ENCODE measurements at places on chromosomes 13 and 19.
A peak's percentile ranks its signal among the peaks of the same experiment; 100 is the strongest.

DNA sequence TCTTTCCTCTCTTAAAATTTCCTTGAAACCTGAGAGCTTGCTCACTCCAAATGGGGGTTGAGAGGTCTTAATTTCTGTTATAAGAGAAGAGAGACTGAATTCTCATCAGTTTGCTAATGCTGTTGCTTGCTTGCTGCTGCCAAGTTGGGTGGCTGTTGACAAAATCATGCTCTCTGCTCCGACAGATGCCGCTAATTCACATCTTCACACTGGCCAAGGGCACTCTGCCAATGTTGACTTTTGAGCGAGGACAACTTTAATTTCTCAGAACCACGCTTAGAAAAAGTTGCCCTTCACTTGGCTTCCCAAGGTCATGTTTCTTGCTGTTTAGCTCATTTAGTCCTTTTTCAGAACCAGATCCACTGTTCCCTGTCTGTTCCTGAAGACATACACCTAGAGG lies 402.9 kb downstream of the HS6ST3 start:
- DNase-seq = no peak

DNA sequence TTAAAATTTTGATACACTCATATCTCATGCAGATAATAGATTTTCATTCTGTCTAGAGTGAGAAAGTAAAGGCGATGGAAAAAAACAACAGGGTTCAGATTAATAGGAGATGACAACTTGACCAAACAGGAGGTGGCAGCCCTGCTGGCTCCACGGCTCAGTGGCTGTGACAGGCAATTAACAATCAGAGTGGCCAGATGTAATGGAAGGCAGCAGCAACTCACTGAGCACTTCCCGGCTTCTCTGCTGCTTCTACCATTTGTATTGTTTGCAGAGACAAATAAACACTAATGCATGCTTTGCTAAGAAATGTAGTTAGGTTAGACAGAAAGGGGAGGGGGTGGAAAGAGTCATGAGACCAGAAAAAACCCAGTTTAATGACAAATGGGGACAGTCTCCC lies 473.0 kb upstream of the SLC10A2 start:
- DNase-seq = no peak

DNA sequence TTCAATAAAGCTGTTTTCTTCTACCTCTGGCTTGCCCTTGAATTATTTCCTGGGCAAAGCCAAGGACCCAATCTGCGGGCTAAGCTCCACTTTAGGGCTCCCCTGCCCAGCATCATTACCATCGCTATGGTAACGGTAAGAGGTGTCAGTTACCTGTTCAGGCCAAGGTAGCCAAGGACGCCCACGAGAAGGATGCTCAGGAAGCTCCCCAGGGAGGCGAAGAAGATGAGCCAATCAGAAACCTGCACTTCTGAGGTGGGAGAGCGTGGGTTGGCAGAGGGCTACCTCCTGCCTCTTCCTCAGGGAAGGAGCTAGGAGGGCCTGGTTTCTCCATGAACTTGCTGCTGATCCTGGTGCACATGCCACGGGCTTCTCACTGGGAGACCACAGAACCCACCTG lies 24.7 kb downstream of the IL12RB1 start:
- no peak for DNase-seq

DNA sequence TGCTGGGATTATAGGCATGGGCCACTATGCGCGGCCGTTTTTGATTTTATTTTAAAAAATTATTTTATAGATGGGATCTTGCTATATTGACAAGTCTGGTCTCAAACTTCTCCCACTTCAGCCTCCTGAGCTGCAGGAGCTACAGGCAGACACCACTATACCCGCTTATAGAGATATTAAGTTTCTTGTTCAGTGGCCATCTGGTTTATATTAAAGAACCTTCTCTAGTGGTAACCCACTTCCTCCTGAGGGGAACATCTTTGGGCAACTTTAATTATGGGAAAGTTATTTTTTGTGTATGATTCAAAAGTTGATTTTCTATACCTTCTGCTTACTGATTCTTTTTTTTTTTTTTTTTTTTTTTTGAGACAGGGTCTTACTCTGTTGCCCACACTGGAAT lies 172.7 kb downstream of the KLF5 start:
- peak; percentile 28 for DNase-seq

- DNase-seq = peak; percentile 51
These were observed 990 bp upstream of the ZMYM2 start for GRCh38 chr13:19957320-19958154.

- DNase-seq = no peak
These were observed 111.4 kb downstream of the FRY start for GRCh38 chr13:32142956-32143375.

GRCh38 chr13:41107584-41108014 lies 25.0 kb downstream of the KBTBD6 start:
- DNase-seq = no peak

- no peak for DNase-seq
These were observed 2.4 kb downstream of the CACNG8 start for GRCh38 chr19:53965091-53965490.

DNA sequence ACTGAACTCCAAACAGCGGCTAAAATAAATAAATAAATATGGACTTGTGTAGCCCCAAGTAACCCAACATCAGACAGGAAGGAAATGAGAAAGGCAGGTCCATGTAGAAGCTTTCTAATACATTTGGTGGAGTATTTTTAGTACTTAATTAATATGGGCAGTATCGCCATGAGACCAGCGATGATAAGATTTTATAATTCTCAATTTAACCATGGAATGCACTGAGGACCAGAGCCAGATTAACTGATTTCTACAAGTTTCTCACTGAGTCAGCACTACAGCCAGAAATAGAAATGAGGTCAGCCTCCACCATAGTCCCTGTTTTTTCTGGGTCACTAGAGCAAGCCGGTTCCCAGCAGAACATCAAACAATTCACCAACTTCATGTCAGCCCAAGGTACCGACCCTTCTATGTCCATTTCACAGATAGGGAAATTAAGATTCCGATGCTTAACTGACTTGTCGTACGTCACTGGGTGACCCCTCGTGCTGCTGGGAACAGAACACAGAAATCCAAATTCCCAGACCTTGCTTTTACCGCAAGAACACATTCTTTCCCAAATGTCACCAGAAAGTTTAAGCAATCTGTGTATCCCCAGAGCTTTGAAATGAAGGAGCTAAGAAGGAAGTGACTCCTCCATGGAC lies 90.4 kb downstream of the COL4A1 start:
- DNase-seq = no peak

- DNase-seq = no peak
These were observed 433.9 kb downstream of the GPC6 start for GRCh38 chr13:93660391-93661063.

DNA sequence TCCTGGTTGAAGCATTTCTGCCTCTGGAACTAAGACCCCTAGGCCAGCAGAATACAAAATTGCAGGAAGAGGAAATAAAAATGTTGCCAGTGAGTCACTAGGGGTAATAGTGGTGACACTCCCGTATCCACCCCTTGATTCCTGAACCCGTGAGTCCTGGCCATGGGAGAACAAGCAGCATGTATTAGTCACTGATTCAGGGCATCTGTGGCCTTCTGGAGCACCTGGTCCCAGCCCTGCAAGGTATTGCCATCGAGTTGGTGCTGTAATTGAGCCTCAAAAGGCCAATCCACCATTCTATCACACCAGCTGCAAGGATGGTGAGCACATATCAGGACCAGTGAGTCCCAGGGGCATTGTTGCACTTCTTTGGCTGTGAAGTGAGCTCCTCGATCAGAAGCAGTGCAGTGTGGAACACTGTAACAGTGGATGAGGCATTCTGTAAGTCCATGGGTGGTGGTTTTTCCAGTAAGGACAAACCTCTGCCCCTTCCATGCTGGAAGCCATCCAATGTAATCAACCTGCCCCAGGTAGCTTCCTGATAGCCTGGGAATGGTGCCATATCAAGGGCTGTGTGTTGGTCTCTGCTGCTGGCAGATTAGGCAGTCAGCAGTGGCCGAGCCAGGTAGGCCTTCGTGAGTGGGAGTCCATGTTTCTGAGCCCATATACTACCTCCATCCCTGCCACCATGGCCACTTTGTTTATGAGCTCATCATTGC lies 39.6 kb downstream of the C1QTNF9 start:
- no peak for DNase-seq

DNA sequence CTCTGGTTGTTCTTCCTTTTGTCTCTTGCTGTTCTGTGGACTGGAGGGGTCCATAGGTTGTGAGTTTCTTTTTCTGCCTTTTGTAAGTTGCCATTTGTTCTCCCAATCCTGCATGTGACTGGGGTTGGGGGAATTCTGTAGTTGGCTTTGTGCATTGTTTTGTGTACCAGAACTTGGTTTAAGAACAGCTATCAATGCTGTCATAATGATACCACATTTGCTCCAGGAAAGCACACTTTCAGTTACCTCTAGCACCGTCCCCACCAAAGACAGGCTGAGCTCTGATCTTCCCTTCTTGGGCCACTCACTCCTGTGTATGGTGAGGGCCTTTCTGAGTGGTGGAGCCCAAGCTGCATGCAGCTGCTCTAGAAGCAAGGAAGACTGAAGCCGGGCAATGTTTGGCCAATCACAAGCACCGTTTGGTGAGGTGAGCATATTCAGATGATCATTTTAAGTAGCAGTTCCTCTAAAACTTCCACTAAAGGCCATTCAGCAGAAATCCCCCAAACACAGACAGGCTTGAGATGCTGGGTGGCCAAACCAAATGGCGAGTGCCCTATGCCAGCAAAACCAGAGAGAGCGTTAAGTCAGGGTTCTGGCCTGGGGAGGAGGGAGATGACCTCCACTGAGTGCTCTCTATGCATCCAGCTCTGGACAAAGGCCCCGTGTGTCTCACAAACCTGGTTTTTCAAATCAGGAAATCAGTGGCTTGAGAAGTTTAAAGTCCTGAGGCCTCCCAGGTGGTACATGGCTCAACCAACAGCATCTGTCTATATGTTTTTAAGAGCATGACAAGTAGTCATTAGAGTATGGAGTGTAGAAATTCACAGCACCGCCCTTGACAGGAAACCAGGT lies 120.7 kb upstream of the SPATA13 start:
- DNase-seq = no peak

DNA sequence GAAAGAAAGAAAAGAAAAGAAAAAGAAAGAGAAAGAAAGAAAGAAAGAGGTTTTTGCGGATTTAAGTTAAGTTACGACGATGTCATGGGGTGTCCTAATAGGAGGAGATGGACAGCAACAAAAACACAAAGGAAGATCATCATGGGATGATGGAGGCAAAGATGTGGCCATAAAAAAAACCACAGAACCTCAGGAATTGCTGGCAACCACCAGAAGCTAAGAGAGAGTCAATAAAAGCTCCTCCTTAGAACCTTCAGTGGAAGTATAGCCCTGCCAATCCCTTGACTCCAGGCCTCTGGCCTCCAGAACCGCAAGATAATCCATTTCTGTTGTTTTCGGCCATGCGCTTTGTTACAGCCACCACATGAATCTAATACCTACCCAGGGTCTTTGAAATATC lies 11.5 kb downstream of the PLEKHA4 start:
- DNase-seq = no peak

GRCh38 chr13:108326309-108326708 lies 56.8 kb downstream of the TNFSF13B start:
- no peak for DNase-seq

DNA sequence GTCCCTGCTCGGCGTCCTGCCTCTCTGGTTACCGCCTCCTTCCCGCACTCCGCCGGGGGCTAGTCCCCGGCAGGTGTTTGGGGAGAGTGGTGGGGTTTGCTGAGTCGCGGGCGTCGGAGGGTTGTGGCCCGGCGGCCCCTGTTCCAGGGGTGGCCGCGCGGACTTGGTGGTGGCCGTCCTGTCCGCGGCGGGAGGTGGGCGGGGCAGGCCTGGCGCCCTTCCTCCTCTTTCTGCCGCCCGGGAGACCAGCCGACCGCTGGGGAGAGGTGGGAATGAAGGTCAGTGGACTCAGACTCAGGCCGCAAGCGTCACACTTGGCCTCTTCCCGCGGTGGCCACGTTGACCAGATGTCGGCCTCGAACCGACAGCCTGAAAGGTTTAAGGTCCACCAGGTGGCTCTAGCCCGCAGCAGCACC lies 61.8 kb downstream of the ZNF723 start:
- no peak for DNase-seq

DNA sequence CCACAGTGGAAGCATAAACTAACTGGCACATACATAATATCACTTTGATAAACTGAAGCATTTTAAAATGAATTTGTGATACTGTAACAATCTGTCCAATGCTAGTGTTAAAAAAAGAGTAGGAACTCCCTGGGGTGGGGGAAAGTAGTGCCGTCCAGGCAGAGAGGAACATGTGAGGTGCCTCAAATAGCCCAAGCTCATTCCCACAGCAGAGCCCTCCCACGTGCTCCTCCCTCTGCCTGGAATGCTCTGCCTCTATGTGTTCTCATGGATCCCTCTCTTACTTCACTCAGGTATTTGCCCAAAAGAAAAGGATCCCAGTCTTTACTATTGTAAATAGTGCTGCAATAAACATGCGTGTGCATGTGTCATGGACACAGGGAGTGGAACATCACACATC lies 188.1 kb downstream of the NHLRC3 start:
- no peak for DNase-seq

- no peak for DNase-seq
These were observed 68.4 kb upstream of the TM9SF2 start for GRCh38 chr13:99432609-99433542.

GRCh38 chr19:11375143-11375948 lies 880 bp downstream of the SWSAP1 start:
- DNase-seq = no peak

DNA sequence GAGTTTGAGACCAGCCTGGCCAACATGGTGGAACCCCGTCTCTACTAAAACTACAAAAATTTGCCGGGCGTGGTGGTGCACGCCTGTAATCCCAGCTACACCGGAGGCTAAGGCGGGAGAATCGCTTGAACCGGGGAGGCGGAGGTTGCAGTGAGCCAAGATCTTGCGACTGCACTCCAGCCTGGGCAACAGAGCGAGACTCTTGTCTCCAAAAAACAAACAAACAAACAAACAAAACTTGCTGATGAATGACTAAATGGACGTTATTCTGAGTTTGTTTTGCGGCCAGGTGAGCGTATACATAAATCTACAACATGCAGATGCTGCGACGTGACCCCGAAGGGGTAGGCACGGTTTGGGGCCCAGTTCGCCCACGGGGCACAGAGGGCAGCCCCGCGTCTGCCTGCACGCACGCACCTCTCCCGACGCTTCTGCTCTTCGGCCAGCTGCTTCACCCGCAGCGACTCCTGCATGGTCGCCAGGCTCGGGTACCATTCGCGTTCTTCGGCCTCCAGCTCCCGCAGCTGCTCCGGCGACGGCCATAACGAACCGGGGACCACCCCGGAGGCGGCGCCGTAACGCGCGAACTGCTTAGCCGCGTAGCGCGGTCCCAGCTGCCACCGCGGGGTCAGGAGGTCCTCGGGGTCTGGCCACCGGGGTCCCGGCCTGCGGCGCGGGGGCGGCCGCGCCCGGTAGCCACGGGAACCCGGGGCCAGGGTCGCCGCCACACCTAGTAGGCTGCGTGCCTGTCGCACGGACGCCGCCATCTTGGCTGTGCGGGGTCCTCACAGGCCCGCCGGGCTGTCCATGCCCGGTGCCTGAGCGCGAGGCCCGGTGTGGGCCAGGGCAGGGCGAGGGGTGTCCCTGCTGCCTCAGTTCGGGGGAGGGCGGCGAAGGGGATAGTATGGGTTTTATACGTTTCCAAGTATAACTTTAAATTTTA lies at the start of gene GADD45GIP1:
GADD45GIP1 (minus strand) TSS at position 778 of the 943 bp plus-strand sequence; CDS start at position 767, 11 bp downstream.
- peak; percentile 49 for DNase-seq
